ENCODE measurements at places on chromosomes 1 and 21.

DNA sequence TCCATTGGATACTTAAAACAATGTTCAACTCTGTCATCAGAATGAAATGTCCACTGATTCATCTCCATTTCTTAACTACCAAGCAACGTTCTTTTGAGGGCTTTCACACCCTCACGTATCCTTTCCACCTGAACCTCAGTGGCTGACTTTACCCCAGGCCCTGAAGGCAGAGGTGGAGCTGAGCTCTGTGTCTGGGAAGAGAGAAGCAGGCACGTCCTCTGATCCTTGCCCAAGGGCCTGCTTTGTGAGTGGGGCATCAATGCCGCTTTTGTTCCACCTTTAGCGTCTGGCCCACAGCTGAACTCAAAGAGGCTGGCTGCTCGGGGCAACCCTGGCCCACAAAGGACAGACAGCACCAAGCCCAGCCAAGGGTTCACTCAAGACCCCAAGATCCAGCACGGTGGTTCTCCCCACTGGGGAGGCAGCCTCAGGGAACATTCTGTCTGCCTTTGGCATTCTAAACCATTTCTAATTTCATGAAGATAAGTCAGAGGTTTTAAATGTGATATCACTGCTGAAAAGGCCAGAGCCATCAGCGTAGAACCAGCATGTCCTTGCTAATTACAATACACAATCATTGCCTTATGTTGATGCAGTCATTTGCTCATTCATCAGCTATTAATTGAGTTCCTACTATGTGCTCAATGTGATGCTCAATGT is 126.0 kb upstream of the UBE2U start:
- DNase-seq, result no peak

DNA sequence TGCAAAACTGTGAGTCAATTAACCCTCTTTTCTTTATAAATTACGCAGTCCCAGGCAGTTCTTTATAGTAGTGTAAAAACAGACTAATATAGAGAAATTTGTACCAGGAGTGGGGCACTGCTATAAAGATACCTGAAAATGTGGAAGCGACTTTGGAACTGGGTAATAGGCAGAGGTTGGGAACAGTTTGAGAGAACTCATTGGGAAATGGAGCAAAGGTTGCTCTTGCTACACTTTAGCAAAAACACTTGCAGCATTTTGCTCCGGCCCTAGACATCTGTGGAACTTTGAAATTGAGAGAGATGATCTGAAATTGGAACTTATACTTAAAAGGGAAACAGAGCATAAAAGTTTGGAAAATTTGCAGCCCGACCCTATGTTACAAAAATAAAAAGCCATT is 810.9 kb downstream of the LTN1 start:
- DNase-seq, result no peak

DNA sequence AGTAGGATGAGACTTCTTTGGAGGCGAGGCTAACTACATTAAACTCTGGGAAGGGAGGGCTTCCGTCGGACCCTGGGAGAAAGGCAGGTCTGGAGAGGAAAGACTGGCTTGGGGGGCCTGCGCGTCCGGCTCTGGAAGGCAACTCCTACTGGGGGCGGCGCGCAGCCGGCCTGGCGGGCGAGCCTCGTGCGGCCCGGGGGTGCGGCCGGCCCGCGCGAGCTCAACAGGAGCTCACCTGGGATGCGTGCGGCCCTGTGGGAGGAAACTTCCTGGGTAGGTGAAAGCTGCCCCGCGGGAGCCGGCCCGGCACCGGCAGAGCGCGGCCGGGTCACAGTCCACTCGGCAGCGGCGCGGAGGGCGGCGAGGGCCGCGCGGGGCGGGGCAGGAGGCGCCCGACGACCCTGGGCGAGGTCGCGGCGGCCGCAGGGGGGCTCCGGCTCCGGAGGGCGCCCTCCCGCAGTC is 449 bp downstream of the EPS15 start:
- no peak for DNase-seq

DNA sequence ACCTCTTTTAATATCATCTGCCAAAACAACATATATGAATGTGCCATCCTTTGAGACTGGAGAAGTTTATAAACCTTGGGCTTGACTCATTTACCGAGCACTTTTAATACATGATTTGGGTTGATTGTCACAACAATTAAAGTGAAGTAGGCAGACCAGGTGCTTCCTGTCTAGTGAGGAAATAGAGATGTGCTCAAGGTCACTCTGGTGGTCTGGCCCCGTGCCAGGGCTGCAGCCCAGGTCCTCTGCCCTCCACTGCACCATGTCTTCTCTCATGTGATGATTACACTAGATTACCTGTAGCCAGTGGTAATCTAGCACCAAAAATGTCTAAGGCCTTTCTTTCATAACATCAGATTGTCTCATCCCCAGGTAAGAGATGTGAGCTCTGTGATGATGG is 61.8 kb upstream of the LAMC2 start:
- DNase-seq, result no peak

DNA sequence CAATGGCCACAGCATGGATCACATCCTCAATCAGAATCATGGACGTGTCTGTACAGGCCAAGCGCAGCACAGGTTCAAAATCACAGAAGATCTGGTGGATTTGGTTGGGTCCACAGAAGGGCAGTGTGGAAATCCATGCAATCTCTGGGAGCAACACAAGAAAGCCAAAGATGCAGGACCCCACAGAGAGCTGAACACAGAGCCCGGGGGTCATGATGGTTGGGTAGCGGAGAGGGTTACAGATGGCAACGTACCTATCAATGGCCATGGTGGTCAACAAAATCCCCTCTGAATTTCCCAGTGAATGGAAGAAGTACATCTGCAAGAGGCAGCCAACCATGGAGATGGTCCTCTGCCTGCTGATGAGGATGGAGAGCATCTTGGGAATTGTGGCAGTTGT is 3.9 kb upstream of the OR6K3 start:
- DNase-seq, result no peak

DNA sequence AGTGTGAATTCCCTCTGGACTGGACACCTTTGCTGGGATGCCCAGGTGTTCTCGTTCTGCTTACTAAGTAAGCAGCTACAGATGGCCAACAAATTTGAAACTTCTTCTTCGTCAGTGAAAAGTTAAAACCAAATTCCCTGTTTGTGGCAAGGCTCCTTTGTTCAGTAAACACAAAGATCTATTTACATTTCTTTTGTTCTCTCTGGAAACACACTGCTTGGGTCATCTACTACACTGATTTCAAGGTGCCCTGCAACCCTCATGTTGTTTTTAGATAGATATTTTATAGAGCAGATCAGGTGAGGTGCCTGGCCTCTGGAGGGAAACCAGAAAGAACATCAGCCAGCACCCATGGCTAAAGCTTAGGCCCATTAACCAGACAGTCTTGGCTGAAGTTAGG is 157.2 kb upstream of the UBE2U start:
- no peak for DNase-seq
